Tibial nerve (tissue), 4 donors: ENCODE measurements at places on chromosomes 2 and 18.

DNA sequence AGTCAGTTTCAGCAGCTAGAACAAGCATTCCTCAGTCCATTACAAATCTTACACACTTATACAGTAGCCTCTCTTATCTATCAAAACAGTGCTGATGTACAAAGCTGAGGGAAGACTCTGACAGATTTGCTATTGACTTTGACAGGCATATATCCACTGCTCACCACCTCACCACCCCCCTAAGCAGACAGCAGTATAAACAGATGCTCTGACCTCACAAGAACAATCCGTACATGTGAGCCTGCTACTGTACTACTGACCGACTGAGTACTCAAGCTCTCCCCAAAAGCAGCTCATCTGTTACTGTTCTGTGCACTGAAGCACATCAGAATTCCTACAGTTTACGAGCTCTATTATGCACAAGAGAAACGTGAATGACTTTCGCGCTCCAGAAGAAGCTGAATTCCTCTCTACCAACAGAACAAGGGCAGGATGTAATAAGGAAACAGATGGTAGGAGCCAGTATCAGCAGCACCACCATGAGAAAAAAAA is 95.6 kb upstream of the PDE1A start:
- no peak for DNase-seq

GRCh38 chr18:47997338-47997780 is 66.9 kb upstream of the SMAD2 start:
- DNase-seq, result no peak

DNA sequence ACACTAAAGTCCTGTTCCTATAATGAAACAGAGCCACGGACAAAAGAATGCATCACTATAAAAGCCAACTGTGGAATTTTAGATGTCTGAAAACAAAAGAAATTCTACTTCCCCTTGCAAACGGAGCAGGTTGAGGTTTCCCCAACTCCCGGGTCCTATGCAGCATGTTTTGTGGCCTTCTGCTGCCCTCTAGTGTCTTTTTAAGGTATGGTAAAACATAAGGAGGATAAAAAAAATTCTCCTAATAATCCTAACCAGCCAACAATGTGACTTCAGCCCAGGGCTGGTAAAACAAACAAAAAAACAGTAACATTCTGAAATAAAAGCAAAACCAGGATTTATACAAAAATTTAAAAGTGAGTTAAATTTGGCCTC is 539.5 kb downstream of the NRXN1 start:
- peak; percentile 22 for DNase-seq

DNA sequence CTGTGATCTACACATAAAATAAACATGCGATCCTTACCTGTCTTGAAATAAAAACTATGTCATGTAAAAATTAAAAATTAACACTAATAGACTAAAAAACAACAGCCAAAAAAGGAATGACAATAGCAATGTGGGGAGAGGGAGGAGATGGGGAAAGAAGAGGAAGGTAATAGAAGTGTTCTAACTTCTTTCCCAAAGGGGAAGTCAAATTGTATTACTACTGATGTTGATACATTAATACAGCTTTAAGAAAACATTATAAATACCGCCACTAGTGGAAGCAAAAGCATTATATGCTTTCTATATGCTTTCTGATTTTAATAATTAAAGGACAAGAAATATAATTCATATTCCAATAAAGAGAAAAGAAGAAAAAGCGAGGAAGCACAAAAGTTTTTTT is 22.2 kb downstream of the ZNF516 start:
- no peak for DNase-seq

DNA sequence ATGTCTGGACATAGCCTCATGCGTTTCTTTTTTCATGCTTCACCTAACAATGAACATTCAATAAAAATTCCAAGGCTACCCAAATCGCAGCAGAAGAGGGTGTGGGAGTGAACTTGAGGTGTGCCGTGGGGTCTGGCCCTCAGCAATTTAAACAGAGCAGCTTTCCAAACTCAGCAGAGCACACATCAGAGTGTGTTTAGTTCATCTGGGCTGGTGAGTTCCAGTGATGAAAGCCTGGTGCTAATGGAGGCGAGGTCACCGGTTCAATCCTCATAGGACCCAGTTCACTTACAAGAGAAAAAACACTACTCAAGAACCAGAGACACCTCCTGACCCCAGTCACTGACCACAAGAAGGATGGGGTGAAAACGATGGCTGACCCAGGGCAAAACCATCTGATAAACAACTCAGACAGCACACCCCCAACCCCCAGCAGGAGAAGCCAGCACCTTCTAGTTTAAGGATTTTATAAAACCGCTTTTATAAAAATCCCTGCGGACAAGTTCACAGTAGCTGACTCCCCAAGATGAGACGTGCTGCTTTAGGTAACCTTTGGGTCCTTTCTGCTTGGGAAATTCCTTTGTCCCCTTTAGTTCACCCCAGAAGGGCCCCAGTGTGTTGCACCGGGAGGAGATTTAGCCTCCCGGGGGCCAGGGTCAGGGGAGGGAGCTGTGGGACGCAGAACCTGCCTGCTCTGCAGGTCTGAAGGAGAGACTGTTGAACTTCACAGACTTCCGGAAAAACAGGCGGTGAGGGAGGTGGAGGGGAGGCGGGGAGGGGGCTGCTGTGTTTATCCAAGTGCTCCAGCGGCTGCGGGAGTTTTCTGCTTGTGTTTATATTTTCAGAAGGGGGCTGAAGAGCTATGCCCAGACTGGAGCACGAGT is 152.7 kb upstream of the SOX11 start:
- DNase-seq, result no peak

DNA sequence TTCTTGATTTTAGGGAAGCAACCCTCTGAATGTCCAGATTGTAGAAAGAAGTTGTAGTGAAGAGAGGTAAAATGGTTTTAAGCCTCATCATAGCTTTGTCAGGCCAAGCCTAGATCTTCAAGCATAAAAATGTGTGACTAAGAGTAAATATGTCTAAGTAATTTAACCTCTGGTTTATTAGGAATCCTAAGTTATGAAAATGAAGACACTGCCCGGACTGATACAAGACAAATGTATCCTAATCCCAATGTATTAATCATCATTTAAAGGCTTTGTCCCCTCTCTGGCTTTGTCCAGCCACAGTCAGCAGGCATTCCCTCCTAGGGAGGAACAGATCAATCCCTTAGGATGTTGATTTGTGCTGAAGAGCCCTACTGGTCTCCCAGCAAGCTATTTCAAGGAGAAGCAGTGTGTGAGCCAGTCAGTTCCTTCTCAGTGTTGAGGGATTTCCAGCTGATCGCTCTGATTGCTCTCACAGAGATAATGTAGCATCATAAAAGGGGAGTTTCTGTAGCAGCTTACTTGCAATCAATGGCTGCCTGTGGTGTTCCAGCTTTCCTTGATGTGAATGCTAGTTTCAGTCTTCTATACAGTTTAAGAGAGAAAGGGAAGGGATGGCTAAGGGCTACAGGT is 796.1 kb downstream of the EPHA4 start:
- no peak for DNase-seq

DNA sequence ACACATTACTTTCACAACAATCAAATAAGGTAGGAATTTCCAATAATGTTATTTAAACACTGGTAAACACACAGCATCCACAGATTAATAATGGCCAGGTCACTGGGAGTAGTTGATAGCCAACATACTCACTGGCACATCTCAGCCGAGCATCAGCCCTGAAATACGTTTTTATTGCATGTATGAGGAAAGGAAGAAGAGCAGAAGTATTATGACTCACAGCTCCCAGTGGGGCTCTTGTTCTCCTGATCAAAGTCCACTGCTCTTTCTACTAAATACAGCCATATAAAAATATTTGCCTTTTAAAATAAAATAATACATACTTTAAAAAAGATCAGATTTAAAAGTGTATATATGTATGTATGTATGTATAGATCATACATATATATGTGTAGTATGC is 999.6 kb downstream of the SUCLG1 start:
- no peak for DNase-seq

DNA sequence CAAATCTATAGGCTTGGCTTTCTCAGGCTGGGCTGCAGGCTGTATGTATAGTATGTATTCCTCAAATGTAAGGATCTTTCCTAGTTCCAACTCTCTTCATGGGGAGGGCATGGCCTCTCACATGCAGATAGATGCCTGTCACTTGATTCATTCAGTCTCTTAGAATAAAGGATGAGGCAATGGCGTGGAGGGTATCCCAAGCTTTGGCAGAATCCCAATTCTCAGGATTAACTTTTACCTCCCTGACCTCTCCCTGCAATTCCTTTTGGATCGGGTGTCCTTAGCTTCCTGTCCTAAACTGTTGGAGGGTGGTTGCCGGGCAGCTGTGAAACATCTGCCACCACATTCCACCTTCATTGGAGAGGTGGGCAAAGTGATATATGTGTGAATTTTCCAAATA is 80.3 kb downstream of the INSIG2 start:
- no peak for DNase-seq

GRCh38 chr2:37795938-37796337 is 124.5 kb upstream of the CDC42EP3 start:
- DNase-seq, result no peak

DNA sequence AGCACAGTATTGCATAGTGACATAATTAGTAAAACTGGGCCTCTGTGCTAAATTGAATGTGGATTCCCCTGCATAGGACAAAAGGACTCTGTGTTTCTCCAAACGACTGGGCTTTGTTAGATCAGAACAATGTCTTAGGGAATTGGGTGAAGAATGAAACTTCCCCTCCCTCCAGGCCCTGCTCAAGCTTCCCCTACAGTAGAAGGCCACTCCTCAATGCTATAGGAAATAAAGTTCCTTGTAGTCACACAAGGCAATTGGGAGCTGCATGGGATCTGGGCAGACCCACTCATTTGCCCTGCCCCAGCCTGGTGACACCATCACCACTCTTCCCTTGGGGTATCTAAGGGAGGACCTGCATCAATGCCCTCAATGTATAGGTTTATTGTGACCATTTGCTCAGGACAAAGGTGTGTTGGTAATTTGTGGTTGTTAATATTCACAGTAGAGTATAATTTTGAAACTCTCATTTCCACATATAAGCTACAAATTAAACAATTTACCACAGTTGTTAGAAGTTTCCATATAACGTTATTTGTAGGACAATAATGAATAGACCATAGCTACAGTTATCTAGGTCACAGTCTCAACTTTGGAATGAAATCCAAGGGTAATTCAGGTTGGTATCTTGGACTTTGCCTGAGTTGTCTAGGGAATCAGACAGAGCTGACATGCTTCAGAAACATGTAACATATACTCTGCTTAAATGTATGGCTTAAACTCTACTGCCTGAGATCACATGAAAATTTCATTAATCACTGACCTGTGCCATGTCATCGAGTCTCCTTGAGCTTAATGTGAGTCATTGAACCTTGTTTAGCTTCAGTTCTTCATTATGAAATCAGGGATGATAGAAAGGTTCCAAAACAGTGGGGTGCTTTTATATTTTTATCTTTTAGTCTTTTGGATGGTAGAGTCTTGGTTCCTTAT is 64.8 kb upstream of the DARS1 start:
- DNase-seq, result no peak

DNA sequence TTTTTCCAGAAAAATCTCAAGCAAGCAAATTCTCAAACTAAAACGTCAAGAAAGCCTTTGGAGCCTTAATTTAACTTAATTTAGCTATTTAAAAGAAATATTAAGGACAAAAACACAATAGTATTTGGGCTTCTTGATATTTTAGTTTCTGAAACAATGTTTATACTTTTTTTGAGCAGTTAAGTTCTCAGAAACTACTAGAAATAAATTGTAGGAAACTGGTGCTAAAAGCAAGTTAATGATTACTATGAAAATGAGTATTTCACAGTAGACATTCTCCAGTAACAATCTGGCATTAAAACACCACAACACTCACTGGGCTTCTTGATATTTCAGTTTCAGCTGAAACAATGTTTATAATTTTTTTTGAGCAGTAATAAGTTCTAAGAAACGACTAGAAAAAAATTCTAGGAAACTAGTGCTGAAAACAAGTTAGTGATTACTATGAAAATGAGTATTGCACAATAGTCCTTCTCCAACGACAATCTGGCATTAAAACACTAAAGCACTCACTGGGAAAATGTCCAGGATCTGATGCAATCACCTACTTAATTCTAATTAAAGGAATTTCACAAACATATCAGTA is 45.1 kb downstream of the TRAK2 start:
- peak; percentile 88 for DNase-seq

GRCh38 chr18:25058521-25058920 is 293.4 kb downstream of the ZNF521 start:
- no peak for DNase-seq

DNA sequence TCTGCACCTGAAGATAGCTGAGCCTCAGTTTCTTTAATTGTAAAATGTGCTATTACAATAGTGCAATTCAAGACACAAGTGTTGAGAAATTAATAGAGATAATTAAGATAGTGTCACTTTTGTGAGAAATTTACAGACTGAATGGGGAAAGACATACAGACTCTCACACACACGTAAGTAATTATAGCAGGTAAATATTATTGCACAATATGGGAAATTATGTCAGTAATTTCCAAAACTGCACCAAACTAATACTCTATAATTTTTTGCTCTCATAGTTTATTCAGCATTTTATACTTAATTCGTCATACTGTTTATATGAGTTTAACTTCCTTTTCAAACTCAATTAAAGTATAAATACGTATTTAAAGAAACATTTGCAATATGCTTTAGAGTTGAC is 124.9 kb upstream of the GYPC start:
- no peak for DNase-seq

DNA sequence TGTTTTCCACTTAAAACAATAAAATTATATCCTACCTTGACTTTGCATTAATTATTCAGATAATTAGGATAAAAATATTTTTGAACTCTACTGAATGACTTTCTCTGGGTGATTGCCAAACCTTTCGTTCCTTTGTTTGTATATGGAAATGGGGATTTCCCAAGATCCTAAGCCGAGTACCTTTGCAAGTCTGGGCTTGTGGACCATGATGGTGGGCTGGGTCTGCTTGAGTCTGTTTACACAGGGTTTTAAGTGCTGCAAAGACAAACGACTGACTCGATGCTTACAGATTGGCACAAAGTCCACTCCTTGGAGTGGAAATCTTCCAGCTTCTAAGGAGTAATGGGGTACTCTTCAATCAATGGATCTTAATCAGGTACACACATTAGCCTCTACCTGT is 659.5 kb downstream of the TSN start:
- DNase-seq, result no peak

DNA sequence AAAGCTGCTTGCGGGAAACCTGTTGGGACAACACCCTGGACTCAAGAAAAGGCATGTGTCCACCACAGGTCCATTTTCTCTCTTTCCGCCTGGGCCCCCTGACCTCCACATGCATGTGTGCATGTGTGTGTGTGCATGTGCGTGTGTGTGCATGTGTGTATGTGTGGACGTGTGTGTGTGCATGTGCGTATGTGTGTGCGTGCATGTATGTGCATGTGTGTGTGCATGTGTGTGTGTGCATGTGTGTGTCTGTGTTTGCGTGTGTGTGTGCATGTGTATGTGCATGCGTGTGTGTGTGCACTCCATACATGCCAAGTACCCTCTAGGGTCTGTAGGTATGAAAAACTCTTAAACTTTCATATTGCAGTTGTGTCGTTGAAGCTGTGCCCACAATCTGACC is 16.3 kb downstream of the CAPN14 start:
- DNase-seq, result no peak

- no peak for DNase-seq
Measured at GRCh38 chr18:73043611-73044010, 175.8 kb upstream of the NETO1 start.

GRCh38 chr2:9799011-9799596 is 44.2 kb upstream of the TAF1B start:
- DNase-seq, result no peak
